Caco-2 (cell line): ENCODE measurements at places on chromosomes 6 and 20. TPM values are rescaled to one million over a fixed set of nuclear protein-coding genes. Genes with fewer than 3 reads are reported as not detected.
A peak's percentile ranks its signal among the peaks of the same experiment; 100 is the strongest.

Gene ALDH8A1
- total RNA-seq, result 0.21 and 0.29 TPM in 2 replicates

Gene RSPO4
- total RNA-seq, result 0.26 and 0.41 TPM in 2 replicates

GRCh38 chr6:2134554-2134953, 110.9 kb downstream of the GMDS start:
- H3K27me3 ChIP-seq, result no peaks in the 10 kb centered on the region
- no peak overlapping the region for H3K4me3 ChIP-seq
- H3K4me1 ChIP-seq, result no peaks in the 10 kb centered on the region
- H3K27ac ChIP-seq, result no peak overlapping the region

Gene LY6G5B
- 13.9 and 17.5 TPM in 2 replicates for total RNA-seq

- peaks cover 7% of the 10 kb centered on the region for H3K27me3 ChIP-seq
- peak overlapping the region; percentile 64 for H3K4me3 ChIP-seq
- DNase-seq, result peak; percentile 53
- no peaks in the 10 kb centered on the region for H3K36me3 ChIP-seq
- no peak overlapping the region for H3K27ac ChIP-seq
Observed at GRCh38 chr6:170295510-170296422, 4.9 kb upstream of the DLL1 start.

- peak overlapping the region; percentile 37 for H3K27ac ChIP-seq
- no peak for DNase-seq
- H3K4me1 ChIP-seq, result peaks cover 24% of the 10 kb centered on the region
- H3K36me3 ChIP-seq, result no peaks in the 10 kb centered on the region
Observed at GRCh38 chr20:23147964-23148730, 62.0 kb upstream of the CD93 start.

- no peak for DNase-seq
- no peaks in the 10 kb centered on the region for H3K27me3 ChIP-seq
- peaks cover 27% of the 10 kb centered on the region for H3K4me1 ChIP-seq
- H3K36me3 ChIP-seq, result no peaks in the 10 kb centered on the region
- no peak overlapping the region for H3K4me3 ChIP-seq
Observed at GRCh38 chr6:31610968-31611367, 4.1 kb upstream of the AIF1 start.

GRCh38 chr20:44038681-44039123, 124.0 kb downstream of the TOX2 start:
- peaks cover 5% of the 10 kb centered on the region for H3K27me3 ChIP-seq
- no peaks in the 10 kb centered on the region for H3K4me1 ChIP-seq
- DNase-seq, result no peak
- H3K27ac ChIP-seq, result no peak overlapping the region

DNA sequence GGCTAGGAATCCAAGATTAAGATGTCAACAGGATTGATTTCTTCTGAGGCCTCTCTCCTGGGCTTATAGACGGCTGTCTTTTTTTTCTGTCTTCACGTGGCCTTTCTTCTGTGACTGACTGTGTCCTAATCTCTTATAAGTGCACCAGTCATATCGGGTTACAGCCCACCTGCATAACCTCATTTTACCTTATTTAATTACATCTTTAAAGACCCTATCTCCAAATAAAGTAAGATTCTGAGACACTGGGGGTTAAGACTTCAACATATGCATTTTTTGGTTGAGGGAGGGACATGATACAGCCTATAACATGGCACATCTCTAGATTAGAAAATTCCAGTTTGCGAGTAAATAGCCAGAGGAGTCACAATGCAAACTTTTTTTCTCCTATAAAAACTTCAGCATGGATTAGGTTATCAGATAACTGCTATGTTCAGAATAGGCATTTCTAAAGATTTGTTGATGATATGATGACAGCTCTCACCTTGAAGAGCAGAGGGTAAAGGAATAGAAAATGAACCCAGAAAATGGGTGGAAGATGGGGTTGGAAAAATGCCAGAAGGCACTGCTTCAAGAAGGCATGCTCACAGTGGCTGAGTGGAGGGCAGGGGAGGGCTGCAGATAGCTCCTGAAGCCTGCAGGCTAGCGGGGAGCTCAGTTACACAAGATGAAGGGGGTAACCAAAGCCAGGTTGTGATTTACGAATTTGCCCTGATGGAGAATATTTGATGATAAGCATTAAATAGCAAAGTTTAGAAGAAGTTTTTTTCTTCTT, 8.7 kb upstream of the PDE7B start:
- no peaks in the 10 kb centered on the region for H3K36me3 ChIP-seq
- DNase-seq, result no peak
- H3K4me3 ChIP-seq, result no peak overlapping the region
- H3K27ac ChIP-seq, result no peak overlapping the region
- no peaks in the 10 kb centered on the region; the same call in 1 of the 2 replicates for H3K27me3 ChIP-seq

Gene IDH3B
- 123 and 137 TPM in 2 replicates for total RNA-seq

Gene CYP21A2
- total RNA-seq, result not detected in 2 replicates

DNA sequence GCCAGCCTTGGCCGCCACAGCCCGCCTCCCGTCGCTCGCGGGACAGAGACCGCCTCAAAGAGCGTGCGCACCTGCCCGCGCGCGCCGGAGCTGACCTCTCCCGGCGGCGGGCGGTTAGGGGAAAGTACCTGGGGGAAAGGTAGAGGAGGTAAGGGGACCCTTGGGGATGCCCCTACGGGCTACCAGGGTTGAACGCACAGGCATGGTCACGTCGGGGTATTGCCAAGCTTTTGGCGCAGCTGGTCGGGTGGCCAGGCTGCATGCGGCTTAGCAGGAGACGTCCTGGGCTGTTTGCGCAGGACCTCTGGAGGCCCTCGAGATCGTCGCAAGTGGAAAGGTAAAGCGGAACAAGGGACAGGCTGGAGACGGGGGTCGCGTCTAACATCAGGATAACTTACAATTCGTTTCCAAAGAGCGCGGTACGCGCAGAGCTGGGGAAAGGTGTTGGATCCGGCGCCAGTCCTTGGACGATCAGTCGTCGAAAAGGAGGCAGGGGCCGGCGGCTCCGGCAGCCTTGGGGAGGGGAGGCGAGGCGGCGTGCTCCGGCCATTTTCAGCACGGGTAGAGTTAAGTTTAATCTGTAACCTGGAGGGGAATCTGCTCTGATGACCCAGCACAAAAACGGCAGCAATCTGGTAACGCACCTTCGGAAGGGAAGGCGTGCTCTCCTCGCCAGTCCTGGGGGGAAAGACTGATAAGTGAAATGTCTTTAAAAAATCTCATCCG, 9.0 kb downstream of the GNAS-AS1 start:
- H3K4me1 ChIP-seq, result no peaks in the 10 kb centered on the region
- no peak for DNase-seq
- no peak overlapping the region for H3K4me3 ChIP-seq
- H3K36me3 ChIP-seq, result no peaks in the 10 kb centered on the region
- H3K27ac ChIP-seq, result no peak overlapping the region

GRCh38 chr6:163877877-163878639, 463.5 kb downstream of the QKI start:
- H3K36me3 ChIP-seq, result no peaks in the 10 kb centered on the region
- no peaks in the 10 kb centered on the region; the same call in 1 of the 2 replicates for H3K27me3 ChIP-seq
- no peaks in the 10 kb centered on the region for H3K4me1 ChIP-seq
- H3K4me3 ChIP-seq, result no peak overlapping the region
- DNase-seq, result no peak

- H3K4me3 ChIP-seq, result no peak overlapping the region
- H3K4me1 ChIP-seq, result no peaks in the 10 kb centered on the region
- no peak for DNase-seq
- H3K27me3 ChIP-seq, result no peaks in the 10 kb centered on the region
- H3K36me3 ChIP-seq, result no peaks in the 10 kb centered on the region
Observed at GRCh38 chr6:155473741-155474140, 18.1 kb upstream of the NOX3 start.

DNA sequence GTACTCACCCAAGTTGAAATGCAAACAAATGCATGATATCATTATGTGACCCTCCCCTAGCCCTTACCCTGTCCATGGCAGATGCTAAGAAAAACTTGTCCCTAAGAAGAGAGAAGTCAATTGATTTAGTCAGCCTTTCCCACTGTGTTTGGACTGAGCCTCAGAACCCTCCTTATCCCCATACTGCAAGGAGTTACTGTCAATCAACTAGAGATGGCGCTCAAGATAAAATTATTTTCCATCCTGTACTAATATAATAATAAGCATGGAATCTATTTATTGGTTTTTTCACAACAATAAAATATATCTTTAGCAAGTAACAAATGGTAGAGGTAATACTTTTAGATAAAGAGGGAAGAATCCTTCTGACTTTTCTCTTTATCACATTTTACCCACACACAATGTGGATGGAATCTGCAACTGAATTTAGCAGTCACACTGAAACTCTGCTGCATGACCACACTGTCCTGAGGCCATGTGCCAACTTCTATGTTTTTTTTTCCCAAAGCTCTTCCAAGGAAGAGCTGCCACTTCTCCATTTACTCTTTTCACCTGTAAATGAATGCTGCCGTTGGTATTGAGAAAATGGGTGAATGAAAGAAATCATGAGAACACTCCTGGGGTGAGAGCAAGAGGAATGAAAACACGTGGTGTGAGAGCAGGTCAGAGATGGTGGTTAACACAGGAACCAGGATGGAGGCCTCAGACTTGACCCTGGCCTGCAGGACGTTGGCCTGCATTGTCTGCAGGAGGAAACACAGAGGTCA, 10.5 kb downstream of the NT5E start:
- H3K4me3 ChIP-seq, result no peak overlapping the region
- H3K27me3 ChIP-seq, result no peaks in the 10 kb centered on the region
- H3K4me1 ChIP-seq, result no peaks in the 10 kb centered on the region
- H3K27ac ChIP-seq, result no peak overlapping the region
- no peak for DNase-seq
- H3K36me3 ChIP-seq, result no peaks in the 10 kb centered on the region

Gene MYL9
- total RNA-seq, result 382 and 446 TPM in 2 replicates

Gene BYSL
- total RNA-seq, result 42.6 and 45.9 TPM in 2 replicates

GRCh38 chr6:52381249-52381648, 19.3 kb downstream of the PAQR8 start:
- no peak overlapping the region for H3K27ac ChIP-seq
- H3K4me3 ChIP-seq, result no peak overlapping the region
- no peaks in the 10 kb centered on the region for H3K27me3 ChIP-seq
- no peaks in the 10 kb centered on the region for H3K4me1 ChIP-seq
- no peak for DNase-seq

DNA sequence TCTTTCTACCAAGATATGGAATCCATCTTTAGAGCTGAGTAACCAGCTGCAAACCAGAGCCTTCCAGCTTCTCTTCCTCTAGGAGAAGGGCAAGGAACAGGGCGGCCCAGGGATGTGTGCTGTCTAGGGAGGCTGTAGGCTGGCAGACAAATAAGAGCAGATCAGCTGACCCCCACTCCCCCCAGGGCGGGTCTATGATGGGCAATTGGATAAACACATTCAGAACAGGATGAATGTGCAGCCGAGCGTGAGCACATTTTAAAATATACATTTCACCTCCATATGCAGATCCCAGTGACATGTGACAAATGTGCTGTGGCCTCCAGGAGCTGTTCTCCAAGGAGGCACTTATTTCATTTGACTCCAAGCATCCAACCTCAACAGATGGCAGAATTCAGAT, 580.1 kb downstream of the PTPRT start:
- no peak overlapping the region for H3K27ac ChIP-seq
- no peak for DNase-seq
- H3K27me3 ChIP-seq, result no peaks in the 10 kb centered on the region
- no peaks in the 10 kb centered on the region for H3K4me1 ChIP-seq
- no peaks in the 10 kb centered on the region for H3K36me3 ChIP-seq
- no peak overlapping the region for H3K4me3 ChIP-seq

DNA sequence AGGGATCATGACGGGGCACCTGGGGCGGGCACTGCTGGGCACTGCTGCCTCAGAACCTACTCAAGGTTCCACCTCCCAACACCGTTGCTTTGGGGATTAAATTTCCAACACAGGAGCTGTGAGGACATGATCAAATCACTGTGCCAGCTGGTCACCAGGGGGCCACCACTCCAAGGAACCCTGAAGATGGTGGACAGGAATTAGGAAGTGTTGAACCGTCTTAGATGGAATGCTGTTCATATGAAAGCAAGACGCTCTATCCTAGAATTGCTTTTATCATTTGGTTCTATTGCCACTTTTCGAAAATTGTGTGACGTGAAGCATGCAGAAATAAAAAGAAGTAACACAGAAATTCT, 140.3 kb downstream of the DLL1 start:
- no peaks in the 10 kb centered on the region for H3K27me3 ChIP-seq
- H3K27ac ChIP-seq, result no peak overlapping the region
- no peak for DNase-seq
- H3K4me1 ChIP-seq, result peaks cover 5% of the 10 kb centered on the region; the same call in 1 of the 2 replicates
- no peak overlapping the region for H3K4me3 ChIP-seq

- no peaks in the 10 kb centered on the region for H3K4me1 ChIP-seq
- no peak for DNase-seq
- H3K4me3 ChIP-seq, result no peak overlapping the region
- H3K36me3 ChIP-seq, result no peaks in the 10 kb centered on the region; the same call in 1 of the 2 replicates
- no peaks in the 10 kb centered on the region for H3K27me3 ChIP-seq
- H3K27ac ChIP-seq, result no peak overlapping the region
Observed at GRCh38 chr6:151027936-151028838, 162.7 kb downstream of the MTHFD1L start.

DNA sequence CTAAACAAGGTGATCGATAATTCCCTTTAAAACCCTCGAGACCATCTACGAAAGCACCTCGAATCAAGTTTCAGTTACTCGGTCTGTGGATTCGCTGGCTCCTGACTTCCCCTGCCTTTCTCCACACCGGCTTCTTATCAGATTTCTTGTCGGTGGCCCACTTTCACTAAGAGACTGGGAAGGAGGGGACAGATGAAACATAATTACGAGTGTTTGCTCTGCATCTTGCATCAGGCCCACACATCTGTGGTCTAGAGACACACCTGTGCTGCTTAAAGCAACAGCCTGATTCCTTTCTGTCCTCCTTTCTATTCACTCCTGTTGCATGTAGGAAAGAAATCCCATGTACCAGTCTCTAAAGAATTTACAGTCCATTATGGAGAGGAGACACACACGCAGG, 37.7 kb downstream of the INSM1 start:
- H3K4me1 ChIP-seq, result no peaks in the 10 kb centered on the region
- H3K36me3 ChIP-seq, result no peaks in the 10 kb centered on the region
- no peak for DNase-seq
- H3K4me3 ChIP-seq, result no peak overlapping the region
- H3K27me3 ChIP-seq, result no peaks in the 10 kb centered on the region
- H3K27ac ChIP-seq, result no peak overlapping the region

DNA sequence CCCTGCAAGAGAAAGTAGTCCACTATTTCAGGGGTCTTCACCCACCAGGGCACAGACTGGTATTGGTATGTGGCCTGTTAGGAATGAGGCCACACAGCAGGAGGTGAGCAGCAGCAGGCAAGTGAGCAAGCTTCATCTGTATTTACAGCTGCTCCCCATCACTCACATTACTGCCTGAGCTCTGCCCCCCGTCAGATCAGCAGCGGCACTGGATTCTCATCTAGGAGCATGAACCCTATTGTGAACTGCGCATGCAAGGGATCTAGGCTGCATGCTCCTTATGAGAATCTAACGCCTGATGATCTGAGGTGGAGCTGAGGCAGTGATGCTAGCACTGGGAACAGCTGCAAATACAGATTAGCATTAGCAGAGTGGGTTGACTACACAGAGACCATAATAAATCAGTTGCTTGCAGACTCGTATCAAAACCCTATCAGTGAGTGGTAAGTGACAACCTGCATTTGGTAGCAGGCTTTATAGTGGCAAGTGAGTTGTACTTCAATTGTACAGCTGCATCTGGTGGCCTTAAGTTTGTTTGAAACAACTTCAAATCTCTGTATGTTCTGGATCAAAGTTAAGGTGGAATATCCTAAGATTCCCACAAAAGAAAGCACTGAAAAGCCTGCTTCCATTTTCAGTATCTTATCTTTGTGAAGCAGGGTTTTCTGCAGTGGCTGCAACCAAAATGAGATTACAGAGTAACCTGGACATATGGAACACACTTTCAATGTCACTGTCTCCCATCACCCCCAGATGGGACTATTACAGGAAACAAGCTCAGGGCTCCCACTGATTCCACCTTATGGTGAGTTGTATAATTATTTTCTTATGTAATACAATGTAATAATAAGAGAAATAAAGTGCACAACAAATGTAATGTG, 12.8 kb downstream of the C6orf141 start:
- H3K27ac ChIP-seq, result no peak overlapping the region
- no peak for DNase-seq
- no peaks in the 10 kb centered on the region for H3K36me3 ChIP-seq
- H3K27me3 ChIP-seq, result no peaks in the 10 kb centered on the region
